ENCODE measurements at places on chromosomes 4 and X.

- no peak for DNase-seq
These were observed 163.8 kb downstream of the BANK1 start for GRCh38 chr4:101954351-101954750.

GRCh38 chr4:170022211-170022610 is 4.0 kb downstream of the MFAP3L start:
- DNase-seq = no peak

DNA sequence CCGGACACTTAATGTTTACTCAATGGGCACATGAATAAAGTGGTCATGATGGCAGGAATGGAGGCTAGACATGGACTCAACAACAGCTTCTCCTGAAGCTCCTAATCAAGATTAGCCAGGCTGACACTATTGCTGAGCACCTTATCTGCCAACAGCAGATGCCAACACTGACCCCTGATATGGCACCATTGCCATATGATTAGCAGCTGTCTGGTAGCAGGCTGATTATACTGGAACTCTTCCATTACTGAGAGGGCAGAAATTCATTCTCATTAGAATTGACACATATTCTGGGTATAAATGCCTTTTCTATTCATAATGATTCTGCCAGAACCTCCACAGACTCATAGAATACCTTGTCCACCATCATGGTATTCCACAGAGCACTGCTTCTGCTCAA is 18.4 kb upstream of the AFF1 start:
- no peak for DNase-seq

- no peak for DNase-seq
These were observed 1088.8 kb downstream of the ADGRL3 start for GRCh38 chr4:62288808-62289541.

DNA sequence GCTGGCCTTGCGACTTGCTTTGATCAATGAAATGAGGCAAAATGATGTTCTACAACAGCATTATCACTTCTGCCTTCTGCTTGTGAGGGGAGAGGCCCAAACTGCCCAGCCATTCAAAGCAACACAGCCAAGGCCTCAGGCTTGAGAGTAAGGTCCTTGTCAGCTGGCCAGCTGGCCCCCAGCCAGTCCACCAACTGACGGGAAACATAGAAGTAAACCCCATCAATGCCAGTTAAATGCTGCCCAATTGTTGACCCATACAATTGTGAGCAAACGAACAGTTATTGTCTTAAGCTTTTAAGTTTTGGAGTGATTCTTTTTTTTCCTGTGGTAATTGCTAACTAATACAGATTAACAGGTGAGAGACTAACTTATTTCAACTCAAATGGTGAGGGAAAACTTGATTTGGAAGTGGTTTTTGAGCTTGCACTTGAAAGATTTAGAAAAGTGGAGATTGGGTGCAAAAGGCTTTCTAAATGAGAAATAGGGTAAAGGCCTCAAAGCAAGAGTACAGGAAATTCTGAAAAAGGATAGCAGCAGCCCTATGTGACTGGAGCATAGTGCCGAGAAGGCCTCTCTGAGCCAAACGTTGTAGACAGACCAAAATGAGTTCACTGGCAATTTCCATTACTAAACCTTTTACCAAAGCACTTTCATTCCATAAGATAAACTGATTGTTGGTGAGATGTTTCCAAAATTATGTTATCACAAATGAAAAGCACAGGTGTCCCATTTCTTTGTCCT is 66.9 kb downstream of the ARHGEF38 start:
- DNase-seq = no peak

DNA sequence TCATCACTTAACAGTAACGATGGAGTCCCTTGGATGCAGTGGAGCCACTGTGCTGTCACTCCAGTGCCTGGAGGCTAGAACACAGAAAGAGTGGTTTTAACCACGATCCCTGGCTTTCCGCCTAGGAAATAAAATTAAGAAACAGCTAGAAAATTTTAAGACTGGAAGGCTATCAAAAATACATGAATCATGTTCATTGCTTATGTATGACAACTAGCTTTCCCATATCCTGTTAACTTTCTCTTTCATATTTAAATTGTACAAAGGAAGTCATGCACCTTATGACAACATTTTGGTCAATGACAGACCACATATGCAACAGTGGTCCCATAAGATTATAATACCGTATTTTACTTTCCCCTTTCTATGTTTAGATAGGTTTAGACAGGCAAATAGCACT is 115.1 kb downstream of the GALNTL6 start:
- no peak for DNase-seq

DNA sequence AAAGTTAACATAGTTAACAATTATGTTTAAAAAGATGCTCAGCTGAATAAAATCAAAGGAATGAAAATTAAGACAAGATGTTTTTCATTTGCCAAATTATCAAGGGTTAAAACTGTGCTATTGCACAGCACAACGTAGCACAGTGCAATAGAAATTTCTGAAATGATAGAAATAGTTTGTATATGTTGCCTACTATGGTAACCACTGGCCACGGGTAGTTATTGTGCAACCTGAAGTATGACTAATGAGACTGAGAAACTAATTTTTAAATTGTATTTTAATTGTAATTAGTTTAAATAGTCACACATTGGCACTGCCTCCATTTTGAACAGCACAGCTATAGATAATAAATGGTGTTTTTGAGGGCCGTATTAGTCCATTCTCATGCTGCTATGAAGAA is 343.1 kb upstream of the FAM241A start:
- no peak for DNase-seq

All from D341Med (cell line).